T-helper 9 cell (primary cell): ENCODE measurements at places on chromosomes 16 and 17.

- no peak for DNase-seq
Measured at GRCh38 chr17:4476017-4476416, 22.7 kb upstream of the SPNS2 start.

GRCh38 chr16:16121185-16121727 is 102.0 kb downstream of the ABCC6 start:
- DNase-seq, result no peak

DNA sequence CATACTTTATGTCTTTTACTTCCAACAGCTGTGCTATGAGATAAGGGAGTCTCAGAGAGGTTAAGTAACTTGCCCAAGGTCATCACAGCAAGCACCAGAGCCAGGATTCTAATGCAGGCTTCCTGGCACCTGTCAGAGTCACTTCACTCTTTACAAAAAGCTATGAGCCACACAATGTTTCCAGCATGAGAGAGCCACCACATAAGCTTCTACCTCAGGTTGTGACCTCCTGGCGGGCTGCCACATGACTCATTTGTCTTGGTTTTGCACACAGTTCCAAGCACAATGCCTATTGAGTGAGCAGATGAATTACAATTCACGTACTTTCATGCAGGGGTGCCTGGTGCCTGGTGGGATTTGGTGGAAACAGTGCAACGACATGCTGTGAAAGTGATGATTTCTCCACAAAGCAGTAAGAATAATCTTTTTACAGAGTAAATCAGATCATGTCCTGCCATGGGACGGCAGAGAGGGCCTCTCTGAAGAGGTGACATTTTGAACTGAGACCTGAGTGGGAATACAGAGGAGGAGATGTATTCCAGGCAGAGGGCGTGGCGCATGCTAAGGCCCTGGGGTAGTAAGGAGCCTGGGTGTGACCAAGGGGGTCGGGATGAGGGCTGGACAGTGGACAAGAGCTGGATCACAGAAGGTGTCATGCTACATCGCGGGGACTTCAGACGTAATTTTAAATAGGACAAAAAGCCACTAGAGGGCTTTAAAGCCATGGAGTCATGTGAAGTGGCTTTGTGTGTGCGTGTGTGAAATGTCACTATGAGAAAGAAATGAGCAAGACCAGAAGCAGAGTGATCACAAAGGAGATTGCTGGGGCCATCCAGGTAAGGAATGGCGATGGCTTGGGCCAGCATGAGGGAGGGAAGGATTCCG is 53.4 kb downstream of the CACNG3 start:
- DNase-seq, result no peak

- peak; percentile 16 for DNase-seq
Measured at GRCh38 chr16:28321700-28322411, 29.5 kb downstream of the SBK1 start.

DNA sequence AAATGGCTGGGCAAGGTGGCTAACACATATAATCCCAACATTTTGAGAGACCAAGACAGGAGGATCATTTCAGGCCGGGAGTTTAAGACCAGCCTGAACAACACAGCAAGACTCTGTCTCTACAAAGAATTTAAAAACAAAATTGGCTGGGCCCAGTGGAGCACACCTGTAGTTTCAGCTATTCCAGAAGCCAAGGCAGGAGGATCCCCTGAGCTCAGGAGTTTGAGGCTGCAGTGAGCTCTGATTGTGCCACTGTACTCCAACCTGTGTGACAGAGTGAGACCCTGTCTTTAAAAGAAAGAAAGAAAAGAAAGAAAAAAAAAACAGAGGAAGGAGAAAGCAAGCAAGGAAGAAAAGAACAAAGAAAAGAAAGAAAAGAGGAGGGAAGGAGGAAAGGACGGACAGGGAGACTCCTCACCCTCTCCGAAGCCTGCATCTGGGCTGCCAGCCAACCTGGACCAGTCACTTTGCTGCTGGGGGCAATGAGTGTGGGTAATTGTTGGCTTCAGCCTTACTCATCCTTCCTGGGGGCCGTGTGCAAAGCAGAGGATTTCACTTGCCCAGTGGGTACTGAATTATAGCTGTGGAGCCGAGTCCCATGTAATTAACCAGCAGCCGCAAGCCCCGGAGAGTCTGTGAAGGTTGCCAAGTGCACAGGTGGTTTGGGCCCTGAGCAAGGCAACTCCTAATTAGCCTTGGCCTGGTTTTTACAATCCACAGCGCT is 6.7 kb upstream of the MT4 start:
- no peak for DNase-seq

GRCh38 chr17:48809182-48809581 is 7.8 kb downstream of the TTLL6 start:
- DNase-seq, result no peak

DNA sequence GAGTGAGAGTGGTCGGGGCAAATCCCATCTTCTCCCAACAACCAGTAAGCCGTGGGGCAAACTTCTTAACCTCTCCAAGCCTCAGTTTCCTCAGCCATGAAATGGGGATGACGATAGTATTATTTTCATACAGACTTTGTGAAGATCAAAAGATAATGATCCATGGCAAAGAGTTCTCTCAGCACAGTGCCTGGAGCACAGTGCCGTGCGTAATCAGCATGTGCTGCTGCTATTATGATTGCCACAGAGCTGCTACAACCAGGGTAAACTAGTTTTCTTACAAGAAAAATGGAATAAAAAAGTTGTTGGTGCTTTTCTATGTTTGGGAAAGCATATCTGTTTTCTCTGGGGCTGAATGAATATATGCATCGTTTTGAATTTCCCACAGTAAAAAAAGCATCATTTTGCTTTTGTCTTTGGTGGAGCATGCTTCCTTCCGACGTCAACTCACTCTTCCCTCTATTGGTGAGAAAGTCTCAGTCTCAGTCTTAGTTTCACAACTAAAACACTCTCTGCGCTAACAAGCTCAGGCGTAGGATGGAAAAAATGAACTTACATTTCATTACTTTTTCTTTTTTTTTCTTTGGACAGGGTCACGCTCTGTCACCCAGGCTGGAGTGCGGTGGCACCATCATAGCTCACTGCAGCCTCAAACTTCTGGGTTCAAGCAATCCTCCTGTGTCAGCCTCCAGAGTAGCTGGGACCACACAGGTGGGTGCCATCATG is 37.2 kb downstream of the CDK5R1 start:
- DNase-seq, result no peak

GRCh38 chr16:85860413-85861094 is 38.4 kb upstream of the IRF8 start:
- DNase-seq, result no peak

GRCh38 chr16:66911801-66912200 is 6.9 kb downstream of the CDH16 start:
- no peak for DNase-seq

GRCh38 chr16:84608282-84608681 is 9.6 kb downstream of the COTL1 start:
- DNase-seq, result no peak

DNA sequence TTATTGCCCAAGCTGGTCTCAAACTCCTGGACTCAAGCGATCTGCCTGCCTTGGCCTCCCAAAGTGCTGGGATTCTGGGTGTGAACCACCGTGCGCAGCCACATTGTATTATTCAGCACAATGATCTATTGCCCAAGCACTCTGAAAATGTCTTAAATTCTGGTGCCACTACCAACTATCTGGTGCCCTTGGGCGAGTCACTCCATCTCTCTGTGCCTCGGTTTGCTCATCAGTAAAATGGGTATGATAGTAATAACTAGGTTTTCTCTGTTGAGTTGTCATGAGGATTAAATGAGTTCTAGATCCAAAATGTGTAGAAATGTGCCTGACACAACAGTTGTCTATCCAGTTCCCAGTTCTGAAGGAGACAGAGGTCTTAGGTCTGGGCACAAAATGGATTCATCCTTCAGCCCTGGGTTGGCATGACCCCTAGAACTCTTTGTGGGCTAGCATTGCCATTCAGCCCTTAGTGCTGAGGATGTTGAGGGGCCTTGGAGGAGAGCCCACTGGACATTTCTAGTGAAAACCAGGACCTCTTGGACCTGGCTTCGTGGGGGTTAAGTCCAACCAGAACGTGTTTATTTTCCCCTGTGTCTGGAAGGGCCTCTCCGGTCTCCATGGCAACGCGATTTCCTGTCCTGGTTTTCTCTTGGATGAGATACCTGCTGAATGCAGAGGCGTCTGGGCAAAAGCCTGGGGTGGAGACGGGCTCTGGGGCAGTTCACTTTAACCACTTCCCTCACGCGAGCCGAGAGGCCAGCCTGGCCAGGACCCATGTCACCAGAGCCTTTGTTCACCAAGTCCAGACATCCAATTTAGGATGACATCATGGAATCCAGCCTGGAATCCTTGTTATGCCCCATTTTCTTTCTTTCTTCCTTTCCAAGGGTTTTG is 43.7 kb upstream of the TNRC6A start:
- DNase-seq, result no peak

GRCh38 chr17:80083136-80083661 is 18.2 kb upstream of the GAA start:
- DNase-seq, result no peak

GRCh38 chr16:534135-534534 is 6.6 kb downstream of the CAPN15 start:
- no peak for DNase-seq

- no peak for DNase-seq
Measured at GRCh38 chr16:66658860-66659190, 37.7 kb downstream of the CMTM4 start.

DNA sequence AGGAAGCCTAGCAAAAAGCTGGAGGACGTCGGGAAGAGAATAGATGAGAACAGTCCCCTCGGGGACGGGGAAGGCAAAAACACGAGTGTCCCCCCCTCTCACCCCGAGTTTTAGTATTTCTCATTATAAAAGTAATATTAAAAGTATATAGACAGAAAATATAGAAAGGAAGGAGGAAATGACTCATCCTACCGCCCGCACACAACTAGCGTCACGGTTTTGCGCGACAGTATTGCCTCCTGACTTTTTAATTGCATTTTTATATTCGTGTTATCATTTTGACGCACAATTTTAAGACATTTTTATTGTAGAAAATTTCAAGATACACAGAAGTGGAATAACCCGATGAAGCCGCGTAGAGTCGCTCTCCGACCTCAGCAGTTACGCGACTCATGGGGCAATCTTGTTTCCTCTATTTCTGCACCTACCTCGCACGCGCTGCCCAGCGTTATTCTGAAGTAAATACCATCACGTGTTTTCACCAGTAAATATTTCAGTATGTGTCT is 652 bp upstream of the SLC25A19 start:
- DNase-seq, result peak; percentile 48
